ENCODE measurements at places on chromosomes 11 and 22.

- no peak for DNase-seq
Measured at GRCh38 chr11:11533751-11534150, 88.1 kb downstream of the GALNT18 start.

DNA sequence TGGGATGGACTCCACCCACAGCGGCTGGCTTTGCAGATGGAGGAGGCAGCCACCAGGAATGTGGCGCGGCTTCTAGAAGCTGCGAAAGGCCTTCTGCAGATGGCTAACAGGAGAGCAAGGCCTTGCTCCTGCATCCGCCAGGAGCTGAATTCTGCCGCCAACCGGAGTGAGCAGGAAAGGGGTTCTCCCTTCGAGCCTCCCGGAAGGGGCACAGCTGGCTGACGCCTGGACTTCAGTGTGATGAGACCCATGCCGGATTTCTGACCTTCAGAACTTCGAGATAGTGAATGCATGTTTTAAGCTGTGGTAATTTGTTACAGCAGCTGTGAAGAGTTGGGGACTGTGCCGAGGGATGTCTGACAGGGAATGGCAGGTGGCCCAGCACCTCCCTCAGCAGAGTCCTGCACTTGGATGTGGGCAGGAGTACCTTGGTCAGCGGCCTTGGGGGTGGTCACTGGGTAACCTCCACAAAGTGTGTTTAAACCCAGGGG is 7.7 kb downstream of the TBC1D22A start:
- DNase-seq, result no peak

DNA sequence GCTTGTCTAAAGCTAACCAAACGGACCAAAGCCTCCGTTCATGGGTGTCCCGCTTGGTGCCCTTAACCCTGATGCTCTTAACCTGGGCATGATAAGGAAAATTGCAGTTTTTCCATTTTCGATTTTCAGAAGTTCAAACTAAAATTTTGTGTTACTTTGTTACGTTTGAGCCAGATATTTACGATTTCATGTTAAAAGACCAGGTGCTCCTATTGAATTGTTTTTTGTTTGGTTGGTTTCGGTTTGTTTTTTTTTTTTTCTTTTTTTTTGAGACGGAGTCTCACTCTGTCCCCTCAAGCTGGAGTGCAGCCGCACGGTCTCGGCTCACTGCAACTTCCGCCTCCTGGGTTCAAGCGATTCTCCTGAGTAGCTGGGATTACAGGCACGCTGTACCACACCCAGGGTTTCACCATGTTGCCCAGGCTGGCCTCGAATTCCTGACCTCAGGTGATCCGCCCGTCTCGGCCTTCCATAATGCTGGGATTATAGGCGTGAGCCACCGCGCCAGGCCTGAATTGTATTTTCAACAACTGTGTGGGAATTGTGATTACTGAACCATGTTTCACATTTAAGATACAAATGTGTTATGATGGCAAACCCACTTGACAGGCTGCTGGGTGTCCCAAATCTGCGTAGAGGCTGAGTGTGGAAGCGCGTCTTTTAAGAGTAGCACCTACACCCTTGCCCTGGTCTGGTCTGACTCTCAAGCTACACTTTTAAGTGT is 864 bp upstream of the USP28 start:
- no peak for DNase-seq

DNA sequence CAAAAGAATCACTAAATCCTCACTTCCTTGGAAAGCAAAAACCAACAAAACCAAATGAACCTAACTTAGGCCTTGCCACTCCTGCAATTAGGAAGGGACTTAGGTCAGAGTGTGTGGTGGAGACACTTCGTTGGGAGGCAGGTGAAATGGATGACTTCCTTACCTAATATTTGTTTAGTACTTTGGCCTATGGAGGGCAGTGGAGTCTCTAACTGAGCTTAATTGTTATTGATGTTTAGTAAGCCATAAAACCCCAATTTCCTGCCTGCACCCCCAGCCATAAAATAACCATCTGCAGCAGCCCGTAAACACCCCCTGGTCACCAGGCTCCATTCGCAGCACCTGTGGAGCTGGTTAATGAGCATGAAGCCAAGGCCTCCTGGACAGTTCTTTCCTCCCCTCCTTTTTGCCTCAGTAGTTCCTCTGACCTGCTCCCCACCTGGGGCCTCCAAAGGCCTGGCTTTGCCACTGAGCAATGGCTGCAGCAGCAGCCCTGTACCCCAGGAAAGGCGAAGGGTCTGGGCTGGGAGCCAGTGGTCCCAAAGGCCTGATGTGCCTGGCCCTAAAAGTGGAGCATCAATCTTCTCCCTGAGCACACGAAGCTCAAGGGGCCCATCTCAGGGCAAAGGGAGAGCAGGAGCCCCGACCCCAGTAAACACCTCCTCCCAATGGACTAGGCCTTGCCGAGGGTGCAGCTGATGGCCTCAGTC is 15.6 kb upstream of the SYT13 start:
- DNase-seq, result no peak

GRCh38 chr11:69508974-69509373 is 27.5 kb downstream of the LINC01488 start:
- no peak for DNase-seq

- no peak for DNase-seq
Measured at GRCh38 chr11:64339754-64340408, at the start of gene CCDC88B. CCDC88B (plus strand) TSS chr11:64340204; CDS start chr11:64340267, 63 bp downstream.

DNA sequence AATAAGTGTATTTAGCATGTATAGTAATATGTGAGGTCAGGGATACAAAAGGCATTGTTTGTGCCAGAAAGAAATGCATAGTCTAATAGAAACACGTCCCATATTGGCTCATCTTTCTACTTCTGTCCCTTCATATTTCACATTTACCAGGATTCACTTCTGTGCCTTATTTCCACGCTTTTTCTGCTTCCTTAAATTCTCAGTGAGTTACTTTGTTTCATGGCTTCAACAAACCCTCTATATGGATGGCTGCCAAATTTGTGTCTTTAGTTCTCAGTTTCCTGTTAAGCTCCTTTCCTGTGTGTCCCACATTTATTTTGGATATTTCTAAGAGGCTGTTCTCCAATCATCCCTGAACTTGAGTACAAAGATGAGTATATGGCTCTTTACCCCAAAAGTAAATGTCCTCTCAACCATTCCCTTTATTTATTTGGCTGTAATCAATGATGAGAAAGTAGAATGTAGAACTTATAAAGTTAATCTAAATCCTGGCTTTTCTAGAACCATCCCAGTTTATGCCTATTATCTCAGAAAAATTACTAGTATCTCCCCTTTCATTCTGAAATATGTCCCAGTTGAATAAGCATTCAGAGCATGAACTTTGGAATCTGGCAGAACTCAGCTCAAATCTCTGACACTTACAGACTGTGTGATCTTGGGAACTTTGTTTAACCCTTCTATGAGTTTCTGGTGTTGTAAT is 23.5 kb downstream of the OR8B12 start:
- no peak for DNase-seq

DNA sequence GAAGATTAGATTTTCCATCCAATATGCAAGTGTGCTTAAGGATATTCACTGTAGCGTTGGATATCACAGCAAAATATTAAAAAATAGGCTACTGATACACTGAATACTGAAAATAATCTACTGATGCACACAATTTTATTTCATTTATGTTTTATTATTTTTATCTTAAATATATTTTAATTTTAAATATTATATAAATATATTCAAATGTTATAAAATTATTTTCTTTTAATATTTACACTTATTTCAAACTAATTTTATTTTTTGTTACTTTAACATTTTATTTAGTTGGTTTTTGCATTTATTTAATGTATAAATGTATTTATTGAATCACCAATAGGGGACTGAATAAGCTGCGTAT is 12.3 kb downstream of the MMP3 start:
- DNase-seq, result no peak

Data from liver (tissue), 10 donors.